Dermis blood vessel endothelial cell (primary cell): ENCODE measurements at places on chromosomes 12 and 14. TPM values are rescaled to one million over a fixed set of nuclear protein-coding genes. Genes with fewer than 3 reads are reported as not detected.

The KHNYN gene
- 55.5 and 67.0 TPM in 2 replicates for total RNA-seq

The SLC39A5 gene
- total RNA-seq: not detected in 2 replicates

The GATC gene
- total RNA-seq: 26.2 and 26.9 TPM in 2 replicates

The TAS2R8 gene
- not detected in 2 replicates for total RNA-seq

The PYGL gene
- 64.5 and 99.6 TPM in 2 replicates for total RNA-seq
